ENCODE measurements at places on chromosomes 5 and 9. TPM values are rescaled to one million over a fixed set of nuclear protein-coding genes. Genes with fewer than 3 reads are reported as not detected.

DNA sequence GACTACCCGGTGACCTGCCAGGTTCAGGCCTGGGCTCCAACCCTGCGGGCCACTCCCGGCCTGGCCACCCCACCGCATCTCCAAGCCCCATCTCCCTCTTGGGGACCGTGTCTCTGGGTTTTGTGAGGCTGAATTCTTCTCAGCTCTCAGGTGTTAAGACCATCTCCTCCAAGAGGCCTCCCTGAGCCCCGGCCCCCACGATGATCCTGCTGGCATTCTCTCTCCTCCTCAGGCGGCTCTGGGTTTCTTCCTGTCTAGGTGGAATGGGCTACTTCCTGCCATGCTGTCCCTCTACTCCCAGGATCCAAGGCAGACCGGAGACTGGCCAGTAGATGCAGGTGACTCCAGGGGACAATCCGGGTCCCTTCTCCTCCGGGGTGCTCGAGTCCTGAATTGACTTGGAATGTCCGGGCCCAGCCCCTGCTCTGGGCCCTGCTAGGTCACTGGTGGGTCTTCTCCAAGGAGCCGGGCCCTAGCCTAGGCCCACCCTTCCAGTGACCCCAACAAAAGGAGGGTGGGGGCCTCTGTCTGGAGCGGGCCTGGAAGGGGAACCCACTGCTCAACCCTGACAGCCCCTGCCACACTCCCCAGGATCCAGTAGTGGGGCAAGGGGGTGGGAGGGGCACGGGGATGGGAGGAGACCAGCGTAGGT lies 219.8 kb downstream of the C9orf50 start:
- peak; percentile 70 for DNase-seq

DNA sequence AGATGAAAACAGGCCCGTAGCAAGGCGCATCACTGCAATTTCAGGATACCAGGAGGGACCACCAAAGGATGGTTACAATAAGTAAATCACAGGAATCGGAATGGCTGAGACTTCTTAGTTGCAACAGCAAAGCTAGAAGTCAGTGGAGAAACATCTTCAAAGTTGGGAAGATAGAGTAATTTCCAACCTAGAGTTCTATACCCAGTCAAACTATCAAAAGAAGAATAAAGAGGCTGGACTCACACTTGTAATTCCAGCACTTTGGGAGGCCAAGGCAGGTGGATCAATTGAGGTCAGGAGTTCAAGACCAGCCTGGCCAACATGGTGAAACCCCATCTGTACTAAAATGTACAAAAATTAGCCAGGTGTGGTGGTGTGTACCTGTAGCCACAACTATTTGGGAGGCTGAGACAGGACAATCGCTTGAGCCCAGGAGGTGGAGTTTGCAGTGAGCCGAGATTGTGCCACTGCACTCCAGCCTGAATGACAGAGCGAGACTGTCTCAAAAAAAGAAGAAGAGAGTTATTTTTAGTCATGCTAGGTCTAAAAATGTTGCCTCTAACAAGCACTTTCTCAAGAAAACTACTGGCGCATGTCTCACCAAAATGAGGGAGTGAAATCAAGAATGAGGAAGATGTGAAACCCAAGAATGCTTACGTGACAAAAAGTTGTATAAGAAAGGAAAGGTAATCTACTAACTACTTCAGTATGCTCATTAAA lies 267.7 kb downstream of the DENND1A start:
- DNase-seq, result no peak

GRCh38 chr5:17991775-17992174 lies 357.5 kb downstream of the TAF11L14 start:
- DNase-seq, result peak; percentile 5

- no peak for DNase-seq
Observed at GRCh38 chr9:32414856-32415255, 30.4 kb downstream of the ACO1 start.

- DNase-seq, result no peak
Observed at GRCh38 chr5:168296682-168297081, 5.2 kb downstream of the WWC1 start.

GRCh38 chr5:135497971-135498636 lies 37.7 kb downstream of the NEUROG1 start:
- DNase-seq, result no peak

DNA sequence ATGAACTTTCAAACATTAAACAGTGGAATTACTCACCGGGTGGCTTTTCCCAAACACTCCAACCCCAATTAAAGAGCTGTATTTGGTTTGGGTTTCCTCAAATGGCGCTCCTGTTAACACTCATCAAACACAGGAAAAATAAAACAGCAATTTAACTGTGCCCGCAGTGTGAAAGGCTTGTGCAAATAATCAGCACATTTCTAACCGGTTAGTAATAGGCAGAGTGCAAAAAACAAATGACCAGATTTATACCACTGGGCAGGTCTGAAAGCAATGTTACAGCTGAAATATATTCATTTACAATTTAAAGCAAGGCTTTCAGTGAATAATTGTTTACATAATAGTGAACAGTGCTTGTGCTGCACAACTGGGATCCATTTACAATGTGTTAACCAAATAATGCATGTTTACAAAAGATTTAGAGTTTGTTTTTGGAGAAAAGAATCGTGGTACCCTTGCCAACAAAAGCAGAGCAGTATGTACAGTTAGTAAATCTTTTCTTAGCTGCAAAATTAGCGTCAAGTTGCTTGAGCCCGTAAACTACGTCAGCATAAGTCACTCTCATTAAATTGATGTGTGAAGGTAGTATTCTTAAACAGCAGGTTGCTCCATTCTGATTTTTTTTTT lies 662.9 kb upstream of the ZNF608 start:
- DNase-seq, result no peak

DNA sequence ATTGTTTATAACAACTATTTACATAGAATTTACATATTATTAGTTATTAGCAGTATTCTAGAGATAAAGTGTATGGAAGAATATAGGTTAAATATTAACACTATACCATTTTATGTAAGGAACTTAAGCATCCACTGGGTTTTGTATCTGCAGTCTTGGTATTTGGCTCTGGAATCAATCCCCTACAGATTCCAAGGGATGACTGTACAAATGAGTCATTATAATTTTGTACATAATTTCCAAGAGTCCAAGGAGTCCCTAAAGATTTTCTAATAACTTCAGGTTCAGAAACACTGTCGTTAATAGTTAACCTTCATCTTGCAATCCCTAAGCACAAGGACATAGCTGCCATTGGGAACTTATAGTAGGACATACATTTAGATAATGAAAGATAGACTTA lies 254.8 kb upstream of the PDE4D start:
- DNase-seq, result no peak

GRCh38 chr9:109901201-109901600 lies 121.2 kb downstream of the PALM2AKAP2 start:
- DNase-seq, result no peak

GRCh38 chr5:119355685-119356611 lies at the start of gene TNFAIP8:
Gene TNFAIP8, plus strand, starts transcription at chr5:119356019. Its CDS starts 72 bp downstream, at chr5:119356091.
- peak; percentile 86 for DNase-seq

GRCh38 chr5:3509290-3509689 lies 86.3 kb upstream of the IRX1 start:
- no peak for DNase-seq

GRCh38 chr5:134732819-134733218 lies 5.5 kb upstream of the CAMLG start:
- DNase-seq, result no peak

DNA sequence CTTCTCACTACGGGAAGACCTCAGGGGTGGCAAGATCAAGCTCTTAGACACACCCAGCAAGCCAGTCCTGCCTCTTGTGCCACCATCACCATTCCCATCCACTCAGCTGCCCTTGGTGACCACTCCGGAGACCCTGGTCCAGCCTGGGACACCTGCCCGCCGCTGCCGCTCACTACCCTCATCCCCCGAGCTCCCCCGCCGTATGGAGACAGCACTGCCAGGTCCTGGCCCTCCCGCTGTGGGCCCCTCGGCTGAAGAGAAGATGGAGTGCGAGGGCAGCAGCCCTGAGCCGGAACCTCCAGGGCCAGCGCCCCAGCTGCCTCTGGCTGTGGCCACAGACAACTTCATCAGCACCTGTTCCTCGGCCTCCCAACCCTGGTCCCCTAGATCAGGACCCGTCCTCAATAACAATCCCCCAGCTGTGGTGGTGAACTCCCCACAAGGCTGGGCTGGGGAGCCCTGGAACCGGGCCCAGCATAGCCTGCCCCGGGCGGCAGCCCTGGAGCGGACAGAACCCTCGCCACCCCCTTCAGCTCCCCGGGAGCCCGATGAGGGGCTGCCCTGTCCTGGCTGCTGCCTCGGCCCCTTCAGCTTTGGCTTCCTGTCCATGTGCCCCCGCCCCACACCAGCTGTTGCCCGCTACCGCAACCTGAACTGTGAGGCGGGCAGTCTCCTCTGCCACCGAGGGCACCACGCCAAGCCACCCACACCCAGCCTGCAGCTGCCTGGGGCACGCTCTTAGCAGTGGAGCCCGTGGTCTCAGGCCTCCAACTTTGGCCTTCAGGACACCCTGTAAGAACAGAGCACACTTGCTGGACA lies 4.1 kb downstream of the TESK1 start:
- peak; percentile 39 for DNase-seq

GRCh38 chr5:11212706-11213105 lies 451.7 kb upstream of the DAP start:
- no peak for DNase-seq

GRCh38 chr9:91001146-91001611 lies 199.6 kb downstream of the SYK start:
- no peak for DNase-seq

DNA sequence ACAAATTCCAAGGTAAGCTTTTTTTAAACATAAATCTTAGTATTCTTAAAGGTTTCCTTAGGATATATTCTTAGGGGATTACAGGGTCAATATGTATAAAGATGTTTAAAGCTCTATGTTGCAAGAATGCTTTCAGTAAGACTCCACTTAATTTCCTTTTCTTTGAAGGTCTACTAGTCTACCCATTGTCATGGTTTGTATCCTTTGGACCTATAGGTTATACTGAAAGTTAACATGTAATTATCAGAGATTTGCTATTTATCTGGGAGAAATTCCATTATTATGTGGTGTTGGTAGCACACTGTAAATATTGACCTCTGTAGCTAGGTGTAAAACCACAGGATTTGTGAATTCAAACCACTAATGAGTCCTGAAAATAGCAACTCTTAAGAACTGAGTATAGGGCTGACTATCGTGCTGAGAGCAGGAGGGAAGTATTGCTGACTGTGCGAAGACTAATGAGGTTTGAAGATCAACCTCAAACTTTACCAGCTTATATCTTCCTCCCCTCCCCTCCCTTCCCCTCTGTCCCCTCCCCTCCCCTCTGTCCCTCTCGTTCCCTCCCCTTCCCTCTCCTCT lies 85.6 kb downstream of the GADD45G start:
- DNase-seq, result no peak

GRCh38 chr9:86282979-86283535 lies 719 bp upstream of the ISCA1 start:
- DNase-seq, result peak; percentile 28

- peak; percentile 18 for DNase-seq
Observed at GRCh38 chr9:19136129-19136528, 8.8 kb upstream of the PLIN2 start.

- DNase-seq, result no peak
Observed at GRCh38 chr9:131237291-131237690, 39.0 kb downstream of the FAM78A start.

GRCh38 chr5:181036816-181037364 lies 3.2 kb upstream of the BTNL9 start:
- DNase-seq, result no peak

DNA sequence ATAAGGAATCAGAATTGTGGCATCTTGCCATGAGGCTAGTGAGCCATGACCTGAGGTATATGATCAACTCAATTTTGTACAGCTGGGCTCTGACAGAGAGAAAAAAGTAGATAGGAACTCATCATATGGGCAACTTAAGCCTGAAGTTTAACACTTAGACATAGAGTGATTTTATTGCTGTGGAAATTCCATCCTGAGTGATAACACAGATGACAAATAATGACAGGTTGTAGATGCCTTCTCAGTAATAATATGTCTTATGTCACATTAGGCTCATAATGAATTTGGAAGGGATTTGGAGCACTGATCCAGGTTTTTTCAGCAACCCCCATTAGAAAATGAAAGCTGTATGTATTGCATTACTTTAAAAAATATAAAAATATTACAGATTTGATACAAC lies 744.6 kb downstream of the CDH12 start:
- no peak for DNase-seq

DNA sequence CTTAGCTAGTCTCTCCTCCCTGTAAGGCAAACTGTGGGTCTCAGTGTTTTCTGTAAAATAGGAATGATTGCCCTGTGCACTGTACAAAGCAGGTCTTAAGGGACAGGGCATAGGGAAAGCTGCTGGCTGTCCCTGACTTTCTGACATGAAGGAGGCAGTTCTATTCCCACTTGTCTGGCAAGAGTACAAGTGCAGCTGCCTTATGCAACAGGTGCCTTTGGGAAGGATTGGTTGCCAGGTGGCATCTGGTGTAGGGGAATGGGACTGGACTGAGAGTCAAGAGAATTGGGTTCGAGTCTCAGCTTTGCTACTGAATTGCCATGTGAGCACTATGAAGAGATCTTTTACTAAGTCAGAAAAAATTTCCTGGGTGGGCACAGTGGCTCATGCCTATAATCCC lies 10.0 kb downstream of the BSPRY start:
- no peak for DNase-seq

- DNase-seq, result peak; percentile 93
Observed at GRCh38 chr9:130938652-130939404, at the start of gene FIBCD1. Gene FIBCD1, minus strand, starts transcription at chr9:130939247. Its CDS starts 640 bp downstream, at chr9:130938607.

- peak; percentile 92 for DNase-seq
Observed at GRCh38 chr5:172932313-172933017, 26.8 kb upstream of the RPL26L1 start.

DNA sequence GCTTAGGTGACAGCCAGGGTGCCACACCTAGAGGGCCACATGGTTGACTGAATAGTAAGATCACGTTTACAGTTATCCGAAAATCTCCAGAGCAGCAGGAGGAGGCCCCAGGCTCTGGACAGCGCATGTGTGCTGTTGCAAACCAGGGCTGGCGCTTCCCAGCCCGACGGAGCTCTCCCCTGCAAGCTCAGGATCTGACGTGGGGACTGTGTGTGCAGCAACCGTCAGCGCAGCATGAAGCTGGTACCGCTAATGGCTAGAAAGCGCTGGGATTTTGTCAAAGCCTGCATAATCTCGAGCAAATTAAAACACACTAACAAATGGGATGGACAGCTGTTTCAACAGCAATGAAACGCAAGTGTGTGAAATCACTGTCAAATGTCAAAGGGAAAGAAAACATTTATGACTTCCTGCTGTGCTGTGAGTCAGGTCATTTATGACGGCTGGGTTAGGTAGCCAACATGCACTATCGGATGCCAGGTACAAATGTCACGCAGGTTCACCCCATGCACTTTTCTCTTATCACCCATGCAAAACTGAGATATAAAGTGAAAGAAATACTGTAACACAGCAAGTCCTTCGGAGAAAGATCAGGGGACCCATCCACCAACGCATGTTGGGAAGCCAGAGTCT lies 7.5 kb downstream of the SURF4 start:
- DNase-seq, result no peak

GRCh38 chr9:107020040-107020530 lies 157.1 kb downstream of the ZNF462 start:
- no peak for DNase-seq

Gene ANGPTL2
- total RNA-seq, result 8.3 TPM

Gene RASGRF2
- total RNA-seq, result 5.3 TPM

Gene LRRC14B
- total RNA-seq, result 0.44 TPM

Gene EPB41L4B
- total RNA-seq, result 11.8 TPM

Gene SURF6
- total RNA-seq, result 42.0 TPM

Gene IL33
- total RNA-seq, result 0.33 TPM

Gene PCDHGA4
- total RNA-seq, result not detected

Gene PCA3
- total RNA-seq, result not detected

Gene SPAAR
- total RNA-seq, result 0.07 TPM

Gene RANBP17
- 11.6 TPM for total RNA-seq

Gene CACNA1B
- 2.3 TPM for total RNA-seq

Gene MAMDC2
- total RNA-seq, result 5.4 TPM

Gene SAPCD2
- total RNA-seq, result 59.9 TPM

Gene ERGIC1
- 102 TPM for total RNA-seq

Gene WNT8A
- 13.2 TPM for total RNA-seq
